Glutamatergic neuron (in vitro differentiated cells): ENCODE measurements at places on chromosomes 2 and 18.

- DNase-seq, result no peak
Observed at GRCh38 chr2:157725846-157726245, 97.2 kb upstream of the ACVR1C start.

DNA sequence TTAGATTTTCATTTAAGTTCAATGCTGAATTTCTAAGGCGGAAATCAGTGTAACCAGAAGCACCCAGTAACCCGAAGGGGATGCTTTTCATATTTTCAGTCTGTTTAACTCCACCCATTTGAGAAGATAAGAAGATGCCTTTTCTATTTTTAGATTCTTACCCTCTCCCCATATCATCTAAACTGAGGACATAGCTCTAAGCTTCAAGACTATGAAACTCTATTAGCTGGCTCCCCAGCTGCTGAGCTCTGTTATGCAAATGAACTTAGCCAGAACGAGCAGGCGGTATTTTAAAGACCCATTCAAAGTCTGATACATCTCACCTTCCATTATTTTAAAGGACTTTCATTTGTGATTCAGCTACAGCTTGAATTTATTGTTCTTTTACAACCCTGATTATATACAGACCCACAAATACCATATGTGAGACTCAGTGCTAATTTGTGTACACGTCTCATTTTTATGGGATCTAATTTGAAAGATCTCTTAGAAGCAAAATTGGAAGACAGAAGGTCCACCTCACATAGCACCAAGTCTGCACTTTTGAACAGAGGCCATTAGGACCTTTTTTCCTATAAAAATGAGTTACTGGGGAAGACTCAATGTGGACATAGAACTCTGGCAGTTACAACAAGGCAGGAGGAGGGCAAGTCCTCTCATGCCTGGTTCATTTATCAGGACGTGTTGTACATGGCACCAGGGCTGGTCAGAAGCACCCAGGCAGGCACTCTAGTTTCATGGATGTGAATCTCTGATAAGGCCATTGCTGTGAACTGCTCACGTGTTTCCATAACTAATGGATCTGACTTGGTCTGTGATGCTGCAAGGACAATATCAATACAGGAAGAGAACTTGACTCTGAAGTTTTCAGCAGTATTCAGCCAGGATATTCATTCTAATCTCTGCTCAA is 16.3 kb downstream of the CDC42EP3 start:
- DNase-seq, result no peak

- no peak for DNase-seq
Observed at GRCh38 chr2:124959581-124959980, 934.5 kb downstream of the CNTNAP5 start.

GRCh38 chr2:158217593-158217992 is 115.9 kb downstream of the UPP2 start:
- no peak for DNase-seq

- DNase-seq, result no peak
Observed at GRCh38 chr2:53827398-53828175, 32.2 kb downstream of the GPR75 start.

- no peak for DNase-seq
Observed at GRCh38 chr2:196481324-196481697, 158.2 kb upstream of the CCDC150 start.

DNA sequence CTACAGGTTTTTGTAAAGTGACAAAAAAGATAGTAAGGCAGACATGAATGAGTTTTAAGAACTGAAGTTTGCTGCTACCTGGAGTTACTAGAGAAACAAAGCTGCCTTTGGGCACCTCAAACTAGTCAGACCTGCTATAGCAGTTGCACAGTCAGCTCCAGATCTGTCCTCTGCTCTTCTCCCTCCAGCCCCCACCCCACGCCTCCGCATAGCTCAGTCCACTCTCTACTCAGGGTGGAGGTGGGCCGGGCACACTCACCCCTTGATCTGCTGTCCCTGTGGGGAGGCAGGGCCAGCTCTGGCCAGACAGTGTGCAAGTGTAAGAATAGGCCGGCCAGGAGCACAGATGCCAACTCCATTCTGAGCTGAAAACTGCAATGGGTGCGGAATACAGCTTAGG is 4.1 kb downstream of the SERTAD2 start:
- DNase-seq, result peak; percentile 47

DNA sequence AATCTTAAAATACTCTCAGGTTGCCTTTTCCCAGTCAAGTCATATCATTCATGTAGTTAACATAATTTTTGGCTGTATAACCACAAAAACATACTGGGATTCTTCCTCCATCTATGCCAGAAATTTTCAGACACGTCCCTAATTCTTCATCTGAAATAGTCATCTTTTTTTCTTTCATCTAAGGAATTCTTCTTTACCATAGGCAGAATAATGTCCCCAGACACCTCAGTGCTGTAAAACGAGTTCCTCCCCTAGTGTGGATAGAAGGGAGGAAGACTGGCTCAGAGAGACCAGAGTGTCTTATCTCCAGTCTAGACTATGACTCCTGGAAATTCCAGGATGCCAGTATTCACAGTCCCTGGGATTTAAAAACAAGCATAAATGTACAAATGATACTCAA is 127.8 kb downstream of the MREG start:
- no peak for DNase-seq

DNA sequence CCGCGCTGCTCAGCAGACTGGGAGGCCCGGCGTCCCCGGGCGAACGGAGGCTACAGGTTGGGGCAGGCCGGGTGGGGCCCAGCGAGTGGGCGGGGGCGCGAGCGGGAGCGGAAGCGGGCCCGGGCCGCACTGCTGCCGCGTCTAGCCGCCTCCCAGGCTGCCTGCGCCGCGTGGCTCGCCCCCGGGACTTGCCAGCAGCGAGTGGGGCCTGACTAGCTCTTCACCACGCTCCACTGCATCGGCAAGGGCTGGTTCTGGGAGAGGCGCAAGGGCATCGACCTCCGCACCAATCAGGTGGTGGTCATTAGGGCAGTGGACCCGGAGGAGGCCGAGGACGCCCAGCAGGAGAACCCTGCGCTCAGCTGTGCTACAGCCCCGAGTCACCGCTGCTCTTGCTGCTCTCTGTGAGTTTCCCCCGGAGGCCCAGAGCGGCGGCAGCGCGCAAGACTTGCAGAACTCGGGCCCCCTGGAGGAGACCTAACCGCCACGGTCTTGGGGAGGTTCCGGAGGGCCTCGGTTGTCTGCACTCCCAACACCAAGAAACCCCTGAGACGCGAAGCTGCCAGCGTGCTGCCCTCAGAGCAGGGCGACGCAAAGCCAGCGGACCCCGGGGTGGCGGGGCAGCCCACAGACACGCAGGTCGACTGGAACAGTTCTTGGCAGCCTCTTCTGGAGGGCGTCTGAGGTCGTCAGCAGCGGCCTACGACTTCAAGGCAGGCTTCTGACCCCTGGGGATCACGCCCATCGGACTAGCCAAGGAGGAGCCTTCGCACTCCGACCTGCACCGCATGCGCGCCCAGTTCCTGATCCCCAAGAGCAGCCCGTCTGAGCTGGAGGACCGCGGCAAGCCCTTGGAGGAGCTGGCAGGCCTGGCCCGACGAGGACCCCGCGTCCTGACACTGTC is 27.2 kb upstream of the PTPN2 start:
- peak; percentile 60 for DNase-seq

GRCh38 chr2:119063177-119063576 is 95.4 kb downstream of the C1QL2 start:
- no peak for DNase-seq
